NCI-H187 (cell line): ENCODE measurements at places on chromosomes 7 and 10.

DNA sequence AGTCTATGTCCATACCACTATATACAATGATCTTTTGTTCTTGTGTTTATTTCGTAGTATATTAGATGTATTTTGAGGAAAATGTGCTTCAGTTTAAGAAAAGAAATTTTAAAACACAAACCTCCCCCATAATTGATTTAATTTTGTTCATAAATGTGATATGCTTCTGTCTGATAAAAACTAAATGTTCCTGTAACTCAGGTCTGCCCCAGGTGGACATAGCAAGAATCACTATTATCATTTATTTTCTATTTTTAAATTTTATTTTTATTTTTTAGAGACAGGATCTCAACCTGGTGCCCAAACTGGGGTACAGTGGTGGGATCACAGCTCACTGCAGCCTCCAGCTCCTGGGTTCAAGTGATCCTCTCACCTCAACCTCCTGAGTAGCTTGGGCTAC is 43.2 kb downstream of the BEND7 start:
- no peak for DNase-seq

- DNase-seq: no peak
Observed at GRCh38 chr10:26478061-26478460, 39.9 kb downstream of the APBB1IP start.

DNA sequence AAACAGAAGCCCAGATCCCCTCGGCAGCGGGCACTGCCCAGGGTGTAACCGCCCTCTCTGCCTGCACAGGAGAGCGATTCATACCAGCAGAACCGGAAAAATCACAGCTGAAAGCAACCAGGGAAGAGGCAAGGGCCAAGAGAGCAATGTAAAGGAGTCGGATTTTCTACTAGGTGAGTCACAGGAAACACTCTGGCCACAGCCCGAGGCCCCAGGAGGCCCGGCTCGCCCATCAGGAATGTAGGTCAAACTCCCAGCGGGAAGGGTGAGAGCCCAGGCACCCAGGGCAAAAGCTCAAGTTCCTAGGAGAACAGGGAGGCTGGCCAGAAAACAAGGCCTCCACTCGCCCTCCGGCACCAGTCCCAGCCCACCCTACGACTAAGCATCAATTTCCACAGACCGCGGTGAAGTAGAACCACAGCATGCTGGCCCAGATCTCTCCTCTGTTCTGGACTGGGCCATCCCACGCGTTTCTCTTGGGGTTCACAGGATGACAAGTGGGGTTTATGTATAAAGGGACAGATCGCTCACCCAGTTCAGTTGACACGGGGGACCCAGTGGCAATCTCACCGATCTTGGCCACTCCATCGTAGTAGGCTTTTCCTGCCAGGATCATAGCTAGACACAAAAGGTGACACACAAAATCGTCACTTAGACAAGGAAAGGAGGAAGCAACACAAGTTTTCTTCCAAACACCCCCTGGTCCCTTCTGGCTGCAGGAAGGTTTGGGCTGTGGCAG is 46.2 kb downstream of the BAIAP2L1 start:
- DNase-seq: no peak

DNA sequence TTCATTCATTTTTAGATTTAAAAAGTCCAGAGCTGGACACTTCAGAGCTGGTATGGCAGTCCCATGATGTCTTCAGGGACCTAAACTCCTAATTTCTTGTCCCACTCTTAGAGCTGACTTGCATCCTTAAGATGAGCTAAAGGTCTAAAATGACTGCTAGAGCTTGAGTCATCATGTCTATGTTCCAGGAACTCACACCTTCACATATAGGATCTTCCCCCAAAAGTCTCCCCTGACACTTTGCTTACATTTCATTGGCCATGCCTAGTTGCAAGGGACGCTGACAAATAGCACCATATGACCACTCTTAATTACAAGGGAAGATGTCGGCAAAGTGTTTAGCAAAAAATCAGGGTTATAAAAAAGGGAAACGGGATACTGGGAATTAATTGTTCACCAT is 10.4 kb upstream of the AOAH start:
- no peak for DNase-seq

GRCh38 chr7:127359011-127359410 is 33.5 kb downstream of the ZNF800 start:
- DNase-seq: no peak

GRCh38 chr10:118767297-118768040 is 12.7 kb upstream of the CACUL1 start:
- no peak for DNase-seq
